Stimulated activated CD8-positive, alpha-beta memory T cell treated with anti-CD3 and anti-CD28 coated beads, Interleukin-15, amount 100 ng/mL, for 4 hours (primary cell): ENCODE measurements at places on chromosomes 12 and 14.

- DNase-seq = no peak
Observed at GRCh38 chr12:74781991-74782485, 244.4 kb downstream of the ATXN7L3B start.

- no peak for DNase-seq
Observed at GRCh38 chr14:28603606-28604005, 163.0 kb upstream of the FOXG1 start.

DNA sequence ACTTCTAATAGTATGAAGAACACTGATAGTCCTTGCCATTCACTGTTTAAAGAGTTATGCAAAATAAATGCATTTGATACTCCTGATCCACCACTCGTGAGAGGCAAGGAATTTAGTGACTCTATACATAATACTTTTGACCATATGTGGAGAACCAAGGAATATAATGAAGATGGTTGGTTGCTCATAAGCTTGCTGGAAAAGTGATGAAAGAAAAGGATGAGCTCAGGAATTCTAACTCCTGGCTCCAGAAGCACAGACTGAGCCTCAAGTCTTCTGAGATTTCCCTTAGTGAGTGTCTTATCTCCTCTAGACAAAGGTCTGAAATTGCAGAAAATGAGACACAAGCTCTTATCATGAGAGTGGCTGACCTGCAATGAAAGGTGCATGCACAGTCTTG, 57.1 kb upstream of the KRAS start:
- no peak for DNase-seq

- no peak for DNase-seq
Observed at GRCh38 chr14:104661086-104661485, 28.3 kb upstream of the INF2 start.

GRCh38 chr12:125222876-125223275, 157.6 kb downstream of the AACS start:
- DNase-seq = no peak

- DNase-seq = no peak
Observed at GRCh38 chr12:85796001-85796400, 40.2 kb downstream of the RASSF9 start.

DNA sequence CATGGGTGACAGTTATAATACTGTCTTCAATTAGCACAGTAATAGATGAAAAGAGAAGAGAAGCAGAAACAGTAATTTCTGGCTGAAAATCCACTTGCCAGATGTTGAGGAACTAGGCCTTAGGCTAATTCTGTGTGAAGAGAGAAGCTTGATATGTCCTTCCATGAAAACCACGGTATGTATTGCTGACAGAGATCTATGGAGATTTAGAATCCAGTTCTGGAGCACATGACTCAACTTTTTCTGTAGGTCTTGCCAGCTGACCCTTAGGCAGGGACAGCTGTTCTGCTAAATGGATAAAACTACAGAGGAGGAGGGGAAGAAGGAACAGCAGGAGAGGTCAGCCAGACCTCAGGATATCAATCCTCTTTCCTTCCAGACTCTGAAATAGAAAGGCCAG, 211.5 kb downstream of the PRKD1 start:
- no peak for DNase-seq

DNA sequence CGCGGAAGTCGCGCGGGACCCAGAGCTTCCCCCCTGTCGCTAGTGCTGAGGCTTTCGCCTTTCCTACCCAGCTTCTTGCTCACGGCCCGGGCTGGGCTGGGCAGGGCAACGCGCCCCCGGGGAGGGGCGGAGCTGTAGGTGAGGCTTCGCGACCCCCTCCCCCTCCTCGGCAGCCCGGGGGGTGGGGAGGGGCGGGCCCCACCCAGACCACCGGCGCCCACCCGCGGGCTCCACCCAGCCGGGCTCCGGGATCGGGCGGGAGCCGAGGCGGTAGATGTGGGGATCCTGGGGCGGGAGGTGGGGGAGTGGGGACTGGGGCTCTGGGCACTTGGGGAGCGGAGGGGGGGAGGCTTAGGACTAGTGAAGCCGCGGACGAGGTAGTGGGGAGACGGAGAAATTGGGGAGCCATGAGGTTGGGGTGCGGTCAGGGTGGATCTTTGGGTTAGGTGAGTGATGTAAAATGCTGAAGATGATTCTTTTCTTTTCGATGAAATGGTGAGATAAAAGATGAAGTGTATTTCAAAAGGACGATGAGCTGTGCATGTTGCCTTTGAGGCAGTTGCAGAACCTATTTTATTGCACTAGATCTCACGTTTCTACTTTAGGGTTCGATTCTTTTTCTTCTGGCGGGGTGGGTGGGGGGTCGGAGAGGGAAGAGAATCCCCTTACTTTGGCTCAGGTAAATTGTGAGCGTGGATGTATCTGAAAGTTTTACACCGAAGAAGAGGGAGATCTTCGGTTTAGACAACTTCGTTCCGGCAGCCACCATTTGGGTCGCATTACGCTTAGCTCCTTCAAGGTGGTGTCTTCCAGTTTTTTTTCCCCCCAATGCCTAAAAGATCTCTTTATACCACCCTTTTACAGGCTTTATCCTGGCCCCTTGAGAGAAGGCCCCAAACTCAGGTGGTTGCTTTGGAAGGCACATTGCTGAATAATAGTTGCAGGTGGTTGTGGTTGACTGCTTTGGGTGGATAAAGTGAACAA, 619 bp downstream of the ERC1 start:
- DNase-seq = no peak

DNA sequence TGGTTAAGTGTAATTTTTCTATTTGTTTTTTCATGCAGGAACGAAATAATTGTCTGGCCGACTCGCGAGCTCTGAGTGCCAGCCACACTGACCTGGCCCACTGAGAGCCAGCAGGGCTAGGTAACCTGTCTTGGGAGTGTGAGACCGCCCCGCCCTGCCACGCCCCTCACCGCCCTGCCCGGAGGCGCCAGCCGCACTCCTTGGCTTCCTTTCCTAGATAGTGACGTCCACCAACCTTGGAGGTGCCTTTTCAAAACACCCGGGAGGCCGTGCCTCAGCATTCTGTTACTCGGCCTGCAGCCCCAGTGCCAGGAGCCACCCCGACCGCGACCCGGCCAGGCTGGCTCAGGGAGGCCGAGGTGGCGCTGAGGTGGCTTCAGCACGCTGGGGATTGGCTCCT, 21.7 kb downstream of the XRCC3 start:
- no peak for DNase-seq

DNA sequence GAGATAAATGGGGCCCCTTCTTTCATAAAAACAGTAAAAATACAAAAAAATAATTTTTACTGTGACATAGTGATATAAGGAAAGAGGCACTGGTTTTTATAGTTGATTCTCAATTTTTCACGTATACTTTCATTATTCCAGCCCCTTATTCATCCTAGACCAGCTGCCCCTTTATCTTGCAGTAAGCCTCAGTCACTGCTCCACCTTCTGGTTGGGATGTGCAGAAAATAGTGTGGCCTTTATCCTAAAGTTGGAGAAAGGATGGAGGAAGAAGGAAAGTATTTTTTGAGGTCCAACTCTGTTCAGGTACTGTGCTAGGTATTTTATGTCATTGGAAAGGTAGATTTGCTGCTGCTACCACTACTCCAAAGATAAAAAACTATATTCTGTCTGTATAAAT, 172.7 kb downstream of the ANO6 start:
- DNase-seq = no peak

DNA sequence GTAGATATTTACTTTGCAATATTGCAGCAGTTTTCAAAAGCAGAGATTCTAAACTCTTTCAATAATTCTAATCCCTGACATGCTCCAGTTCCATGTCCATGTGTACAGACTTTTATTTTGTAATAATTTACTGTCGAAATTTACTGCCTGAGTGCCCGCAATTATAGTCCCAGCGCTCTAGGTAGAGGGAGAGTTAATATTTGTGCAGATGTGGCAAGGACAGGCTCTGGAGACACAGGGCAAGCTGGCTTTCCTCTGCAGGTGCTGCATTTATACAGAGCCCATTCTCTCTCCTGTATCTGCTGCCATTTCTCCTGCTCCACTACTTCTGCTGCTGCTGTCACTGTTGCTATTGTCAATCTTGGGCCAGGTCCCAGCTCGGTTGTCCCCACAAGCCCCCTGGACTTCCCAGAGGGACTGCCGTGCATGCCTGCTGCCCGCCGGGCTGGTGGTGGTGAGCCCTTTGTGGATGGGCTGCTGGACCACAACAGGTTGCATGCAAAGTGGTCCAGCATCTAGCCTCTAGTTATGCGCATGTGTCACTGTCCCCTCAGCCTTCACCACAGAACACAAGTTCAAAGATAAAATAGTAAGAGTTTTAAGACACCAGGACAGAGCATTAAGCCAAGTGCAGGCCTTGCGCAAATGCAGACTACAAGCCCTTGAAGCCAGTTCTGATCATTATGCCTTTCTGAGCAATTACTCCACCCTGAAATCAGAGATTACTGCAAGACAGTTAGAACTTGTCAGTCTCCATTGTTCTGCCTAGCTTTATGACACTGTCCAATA, 40.8 kb upstream of the CSRP2 start:
- DNase-seq = no peak

- DNase-seq = no peak
Observed at GRCh38 chr12:77571127-77571526, 259.6 kb upstream of the NAV3 start.

GRCh38 chr14:96104469-96105057, 65.4 kb downstream of the C14orf132 start:
- no peak for DNase-seq

GRCh38 chr12:94285943-94286582, 137.7 kb downstream of the PLXNC1 start:
- DNase-seq = no peak

DNA sequence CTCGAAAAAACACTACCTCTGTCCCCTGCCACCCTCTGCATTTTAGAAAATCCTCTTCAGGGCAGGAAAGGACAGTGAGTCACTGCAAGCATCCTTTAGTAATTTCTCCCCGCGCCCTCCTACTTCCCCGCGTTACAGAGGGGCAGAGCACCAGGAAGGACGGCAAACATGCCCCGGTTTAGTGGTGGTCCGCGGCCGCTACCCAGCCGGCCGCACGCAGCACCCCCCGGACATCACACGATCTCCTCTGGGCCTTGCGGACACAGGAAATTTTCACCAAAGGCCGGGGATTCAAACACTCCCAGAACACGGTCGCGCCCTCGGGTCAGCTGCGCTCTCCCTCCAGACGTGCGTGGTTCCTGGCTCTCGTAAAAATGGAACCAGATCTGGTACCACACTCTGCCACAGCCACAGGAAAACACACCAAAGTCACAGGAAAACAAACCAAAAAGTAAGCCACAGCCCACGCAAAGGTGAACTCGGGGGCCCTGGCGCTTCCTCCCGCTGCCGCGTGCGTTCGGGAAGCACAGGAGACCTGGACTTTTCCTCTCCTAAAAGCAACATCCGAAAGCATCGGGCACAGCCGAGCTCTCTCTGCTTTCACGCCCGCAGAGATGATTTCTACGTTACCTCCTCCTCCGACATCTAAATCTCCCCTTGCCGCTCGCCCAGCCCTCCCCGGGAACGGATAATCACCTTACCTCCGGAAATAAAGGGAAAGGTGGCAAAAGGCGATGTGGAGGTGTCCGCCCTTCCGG, 839 bp downstream of the SLC38A1 start:
- peak; percentile 16 for DNase-seq
